Bladder microvascular endothelial cell (primary cell): ENCODE measurements at places on chromosomes 3 and 15. TPM values are rescaled to one million over a fixed set of nuclear protein-coding genes. Genes with fewer than 3 reads are reported as not detected.

SLC27A2 gene
- total RNA-seq = 0.16 and 6.2 TPM in 2 replicates

ZBED2 gene
- not detected in 2 replicates for total RNA-seq

GABRA5 gene
- total RNA-seq = not detected in 2 replicates

ZNF770 gene
- 14.7 and 38.3 TPM in 2 replicates for total RNA-seq

TRH gene
- total RNA-seq = not detected in 2 replicates

STRIT1 gene
- not detected in 2 replicates for total RNA-seq

EPHB1 gene
- 1.5 and 14.5 TPM in 2 replicates for total RNA-seq

DUOXA2 gene
- not detected in 2 replicates for total RNA-seq

SLC9C1 gene
- 0.13 TPM in 1 of 2 replicates, not detected in the other for total RNA-seq

CTXND1 gene
- total RNA-seq = not detected in 2 replicates

MED12L gene
- total RNA-seq = under 0.01 and 0.19 TPM in 2 replicates

CCR5 gene
- total RNA-seq = not detected in 2 replicates

ARIH2 gene
- 36.6 and 102 TPM in 2 replicates for total RNA-seq

B3GALNT1 gene
- total RNA-seq = 10.6 and 34.8 TPM in 2 replicates

ACTC1 gene
- 0.49 TPM in 1 of 2 replicates, not detected in the other for total RNA-seq

SAMMSON gene
- not detected in 2 replicates for total RNA-seq
